Stimulated activated CD8-positive, alpha-beta memory T cell treated with anti-CD3 and anti-CD28 coated beads, Interleukin-15, amount 100 ng/mL, for 48 hours (primary cell): ENCODE measurements at places on chromosomes 5 and 9.

GRCh38 chr5:19880859-19881436 is 107.1 kb downstream of the CDH18 start:
- no peak for DNase-seq

DNA sequence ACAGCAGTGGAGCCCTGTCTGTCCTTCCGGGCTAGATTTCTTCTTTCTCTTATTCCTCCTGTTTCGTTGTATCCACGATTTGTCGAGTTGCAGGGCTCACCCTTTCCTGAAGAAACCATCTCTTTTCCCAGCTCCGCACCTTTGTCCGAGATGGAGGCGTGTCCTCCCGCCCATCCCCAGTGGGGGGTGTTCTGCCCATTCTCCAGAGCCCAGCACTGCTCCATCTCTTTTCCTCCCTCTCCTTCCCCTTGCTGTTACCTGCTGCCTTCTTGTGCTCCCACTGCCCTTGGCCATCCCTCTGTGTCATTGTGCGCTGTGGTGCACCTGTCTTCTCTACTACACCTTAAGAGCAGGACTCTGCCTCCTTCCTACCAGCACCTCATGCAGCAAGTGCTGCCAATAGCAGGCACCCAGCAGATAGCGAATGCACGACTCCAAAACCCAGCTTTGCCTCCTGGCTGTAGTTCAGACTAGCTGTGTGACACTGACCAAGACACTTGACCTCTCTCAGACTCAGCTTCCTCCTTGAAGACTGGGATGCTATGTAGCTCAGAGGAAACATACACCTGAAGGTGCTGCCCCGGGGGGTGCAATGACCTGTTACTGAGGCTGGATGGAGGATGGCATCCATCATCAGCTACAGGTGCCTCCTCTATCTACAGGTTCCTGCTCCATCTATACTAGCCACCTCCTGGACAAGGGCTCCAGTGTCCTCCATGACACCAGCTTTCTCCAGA is 8.9 kb downstream of the OR13J1 start:
- no peak for DNase-seq

- no peak for DNase-seq
Observed at GRCh38 chr5:126369995-126370731, 53.0 kb upstream of the GRAMD2B start.

- DNase-seq, result no peak
Observed at GRCh38 chr9:121711281-121711680, 59.8 kb downstream of the DAB2IP start.

GRCh38 chr5:126124706-126125345 is 298.4 kb upstream of the GRAMD2B start:
- DNase-seq, result no peak

DNA sequence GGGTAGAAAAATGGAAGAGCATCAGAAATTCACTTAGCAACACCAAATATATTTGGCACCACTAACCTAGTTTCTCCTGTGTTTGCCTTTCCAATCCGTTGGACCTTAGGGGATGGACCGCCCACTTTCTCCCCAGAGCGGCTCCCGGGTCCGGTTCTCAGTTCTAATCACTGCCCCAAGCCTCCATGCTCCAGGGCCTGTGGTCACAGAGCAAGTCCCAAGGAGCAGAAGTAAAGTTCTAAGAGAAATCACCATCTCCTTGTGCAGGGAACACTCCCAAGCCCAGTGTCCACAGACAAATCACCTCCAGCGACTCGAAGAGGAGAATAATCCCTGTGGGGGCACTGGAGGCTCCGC is 728 bp upstream of the SLC1A1 start:
- no peak for DNase-seq
